ENCODE measurements at places on chromosomes 3 and 15.

GRCh38 chr3:142958707-142959106, 4.8 kb downstream of the PAQR9 start:
- DNase-seq: no peak

GRCh38 chr3:43855674-43856299, 165.0 kb downstream of the ABHD5 start:
- peak; percentile 12 for DNase-seq

DNA sequence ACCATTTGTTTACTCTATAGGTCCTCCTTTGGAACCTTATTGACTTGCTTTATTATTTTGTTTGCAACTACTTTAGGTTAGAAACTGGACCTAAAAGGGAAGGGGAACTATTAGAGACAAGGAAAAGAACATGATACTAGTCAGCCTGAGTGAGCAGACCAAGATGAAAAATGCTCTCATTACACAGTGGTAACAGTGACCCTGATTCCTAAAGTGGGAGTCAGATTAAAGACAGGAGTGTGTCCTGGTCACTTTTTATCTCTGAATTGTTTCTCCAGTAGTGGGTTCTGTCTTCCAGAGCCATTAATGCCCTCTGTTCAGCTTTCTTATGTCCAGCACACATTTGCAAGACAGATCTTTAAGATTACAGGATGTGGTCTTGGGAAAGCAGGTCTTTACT, 124.1 kb downstream of the TMEM108 start:
- DNase-seq: no peak

GRCh38 chr15:97995881-97996603, 35.5 kb downstream of the ARRDC4 start:
- no peak for DNase-seq

- no peak for DNase-seq
These were observed at the start of gene PTX3 for GRCh38 chr3:157436583-157437291. TSS of gene PTX3 (plus strand) at chr3:157436850. CDS start at chr3:157436934, 84 bp downstream.

DNA sequence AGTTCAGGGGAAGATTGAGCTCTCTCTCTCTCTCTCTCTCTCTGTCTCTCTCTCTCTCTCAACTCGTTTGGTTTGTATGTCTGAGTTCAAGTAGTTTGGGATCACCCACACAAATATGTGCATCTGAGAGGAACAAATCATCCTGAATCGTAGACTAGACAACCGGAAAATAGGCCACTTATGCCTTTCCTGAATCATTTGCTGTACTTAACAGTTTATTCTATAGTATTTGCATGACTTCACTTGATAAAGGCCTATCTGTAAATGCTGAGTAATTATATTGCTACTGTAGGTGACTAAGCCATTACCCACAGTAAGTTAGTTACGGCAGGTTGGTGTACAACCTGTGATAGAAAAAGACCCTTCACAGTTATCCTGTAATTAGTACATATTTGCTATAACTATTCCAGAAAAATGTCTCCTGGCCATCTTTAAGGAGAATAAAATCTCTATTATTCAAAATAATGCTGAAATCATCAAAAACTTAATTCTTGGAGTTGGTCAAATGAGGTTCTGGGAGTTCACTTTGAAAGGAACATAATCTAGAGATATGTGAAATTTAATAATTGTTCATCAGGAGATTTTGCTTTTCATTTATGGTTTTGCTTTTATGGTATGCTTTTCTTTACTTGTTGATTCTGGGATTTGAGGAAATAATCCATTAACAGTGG, 31.1 kb downstream of the OXSM start:
- no peak for DNase-seq

DNA sequence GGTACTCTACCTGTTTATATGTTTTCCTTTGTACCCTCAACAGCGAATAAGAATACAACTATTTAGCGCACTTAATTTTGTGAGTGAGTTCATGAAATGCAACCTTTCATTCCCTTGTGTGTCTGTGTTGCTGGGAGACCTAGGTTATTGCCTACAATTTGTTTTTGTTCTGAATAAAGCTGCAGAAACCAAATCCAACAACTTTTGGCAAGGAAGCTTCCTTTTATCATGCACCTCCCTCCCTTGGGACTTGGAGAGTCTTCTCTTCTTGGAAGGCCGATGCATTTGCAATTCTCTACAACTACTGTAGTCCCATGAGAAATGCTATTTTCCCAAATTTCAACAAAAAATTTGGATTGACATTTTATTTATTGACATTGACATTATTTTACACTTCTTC, 1002.4 kb upstream of the CADM2 start:
- DNase-seq: no peak

GRCh38 chr15:38324939-38325647, 72.5 kb downstream of the SPRED1 start:
- DNase-seq: no peak

DNA sequence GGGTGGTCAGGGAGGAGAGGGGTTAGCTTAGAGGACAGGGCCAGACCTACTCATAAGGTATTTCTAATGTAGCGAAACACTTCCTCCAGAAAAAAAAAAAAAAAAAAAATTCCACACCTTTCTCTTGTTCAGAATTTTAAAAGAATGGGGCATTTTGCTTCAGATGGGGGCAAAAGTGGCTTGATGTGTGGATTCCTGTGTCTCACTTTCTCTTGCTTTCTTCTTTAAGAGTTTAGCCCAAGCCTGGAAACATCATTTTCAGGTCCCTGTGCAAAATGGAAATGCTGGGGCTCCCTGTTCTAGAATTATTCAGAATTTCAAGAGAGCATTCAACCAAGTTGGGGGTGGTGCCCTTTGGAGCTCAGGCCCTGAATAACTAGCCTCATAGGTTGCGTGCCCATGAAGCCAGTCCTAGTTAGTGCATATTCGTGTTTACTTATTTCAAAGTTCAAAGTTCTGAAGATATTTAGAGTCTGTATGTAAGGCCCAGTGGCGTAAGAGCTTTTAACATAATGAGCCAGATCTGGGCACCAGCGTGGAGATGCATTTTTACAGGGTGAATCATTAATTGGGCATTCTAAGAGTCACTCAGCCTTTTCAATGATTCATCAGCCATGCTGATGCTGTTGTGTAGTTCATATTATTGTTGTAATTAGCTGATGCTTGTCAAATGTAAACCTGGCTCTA, 104.5 kb downstream of the RPLP1 start:
- no peak for DNase-seq

DNA sequence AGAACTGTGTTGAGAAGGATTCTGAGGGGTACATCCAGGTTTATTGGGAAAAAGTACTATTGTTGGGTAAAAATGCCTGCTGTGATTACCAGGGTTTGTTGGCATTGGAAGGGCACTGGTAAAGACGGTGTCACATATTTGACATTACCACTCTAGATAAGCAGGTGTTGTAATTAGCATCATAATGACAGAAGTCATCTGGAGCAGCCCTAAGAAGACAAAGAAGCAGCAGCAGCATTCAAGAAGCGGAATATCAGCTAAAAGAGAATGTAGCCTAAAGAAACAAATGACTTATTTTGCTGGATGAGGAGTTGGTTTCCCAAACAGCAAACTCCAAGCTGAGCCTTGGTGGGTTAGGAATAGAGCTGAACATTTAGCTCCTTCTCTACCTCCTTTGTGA, 30.5 kb upstream of the ZFAND6 start:
- DNase-seq: no peak

- peak; percentile 94 for DNase-seq
These were observed at the start of gene SEC62 for GRCh38 chr3:169966428-169966950. TSS of gene SEC62 (plus strand) at chr3:169966807. CDS start at chr3:169966823, 16 bp downstream.

DNA sequence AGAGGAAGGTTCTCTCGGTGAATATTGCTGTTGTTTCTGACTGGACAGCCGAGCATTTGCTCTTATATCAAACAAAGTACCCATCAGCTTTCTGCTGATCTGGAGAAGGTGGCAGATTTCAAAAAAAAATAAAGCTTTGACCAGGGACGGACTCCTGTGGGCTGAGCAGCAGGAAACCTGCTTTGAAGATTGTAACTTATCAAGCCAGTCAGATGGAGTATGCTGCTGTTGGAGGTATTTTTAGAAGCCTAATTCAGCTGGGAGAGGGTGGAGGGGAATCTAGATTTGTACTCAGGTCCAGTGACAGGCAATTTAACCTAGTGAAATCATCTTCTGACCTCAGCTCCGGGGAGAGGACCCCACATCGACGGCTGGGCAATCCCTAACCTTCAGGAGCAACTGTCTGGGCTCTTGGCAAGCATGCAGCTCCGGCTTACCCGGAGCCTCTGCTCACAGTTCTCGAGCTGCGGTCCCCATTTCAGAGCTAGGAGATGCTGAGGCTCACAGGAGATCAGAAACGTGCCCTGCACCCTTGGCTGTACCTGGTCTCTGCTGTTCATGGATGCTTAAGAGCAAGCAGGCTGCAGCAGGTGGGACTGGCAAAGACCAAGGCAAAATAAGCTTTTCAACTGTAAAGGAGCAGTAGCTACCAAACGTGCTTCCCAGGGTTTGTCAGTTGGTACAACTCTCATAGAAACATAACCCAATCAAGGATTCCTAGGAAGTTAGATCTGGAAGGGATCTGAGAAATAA, 89.3 kb upstream of the ST8SIA2 start:
- no peak for DNase-seq

- DNase-seq: no peak
These were observed 110.7 kb upstream of the C3orf80 start for GRCh38 chr3:160114355-160114995.

GRCh38 chr3:193788189-193788991, 195.4 kb downstream of the OPA1 start:
- no peak for DNase-seq

- DNase-seq: peak; percentile 60
These were observed 615 bp downstream of the VPS18 start for GRCh38 chr15:40894681-40895448.

DNA sequence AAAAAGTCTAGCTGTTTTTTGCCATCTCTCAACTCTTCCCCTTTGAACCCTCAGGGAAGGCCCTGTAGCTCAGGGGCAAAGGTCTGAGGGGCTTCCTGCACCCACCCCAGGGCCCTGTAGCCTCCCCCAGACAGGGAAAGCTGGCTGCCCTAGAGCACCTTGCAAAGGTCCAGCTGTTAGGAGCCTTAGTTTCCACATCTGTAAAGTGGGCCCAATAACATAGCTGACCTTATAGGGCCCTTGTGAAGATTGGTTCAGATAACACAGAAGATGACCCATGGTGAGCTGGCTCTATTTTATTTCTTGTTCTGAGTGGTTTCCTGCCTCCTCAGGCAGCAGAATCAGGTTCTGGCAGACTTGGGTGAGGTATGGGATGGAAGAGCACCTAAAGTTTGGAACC, 55.2 kb upstream of the SMAD6 start:
- no peak for DNase-seq

- no peak for DNase-seq
These were observed 30.3 kb downstream of the ABHD2 start for GRCh38 chr15:89118481-89118989.

GRCh38 chr3:56323986-56324420, 144.3 kb downstream of the ERC2 start:
- no peak for DNase-seq

DNA sequence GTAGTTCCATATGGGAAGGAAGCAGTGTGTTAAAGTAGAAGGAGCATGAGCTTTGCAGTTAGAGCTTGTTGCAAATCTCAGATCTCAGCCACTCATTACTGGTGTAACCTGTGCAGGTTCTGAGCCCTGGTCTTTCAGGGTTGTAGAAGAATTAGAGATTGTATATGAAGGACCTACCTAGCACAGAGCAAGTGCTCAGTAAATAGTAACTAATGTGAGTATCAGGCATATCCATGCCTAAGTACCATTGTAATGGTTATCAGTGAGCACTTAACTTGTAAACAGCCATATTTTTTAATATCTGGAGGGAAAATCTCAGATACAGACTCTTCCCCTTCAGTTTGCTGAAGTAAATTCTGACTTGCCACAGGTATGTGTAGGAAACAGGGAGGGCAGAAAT, 59.3 kb downstream of the MAP6D1 start:
- DNase-seq: no peak

- no peak for DNase-seq
These were observed 72.3 kb upstream of the ST3GAL6 start for GRCh38 chr3:98690876-98691275.

- DNase-seq: no peak
These were observed 41.4 kb downstream of the SCAPER start for GRCh38 chr15:76863693-76864092.

- DNase-seq: no peak
These were observed at the start of gene C3orf70 for GRCh38 chr3:185152410-185153170. TSS of gene C3orf70 (minus strand) at chr3:185153060. CDS start at chr3:185152823, 237 bp downstream.

GRCh38 chr3:113758389-113759024, 11.7 kb downstream of the ATP6V1A start:
- no peak for DNase-seq

GRCh38 chr15:84611631-84612030, 10.8 kb downstream of the ZSCAN2 start:
- DNase-seq: no peak

DNA sequence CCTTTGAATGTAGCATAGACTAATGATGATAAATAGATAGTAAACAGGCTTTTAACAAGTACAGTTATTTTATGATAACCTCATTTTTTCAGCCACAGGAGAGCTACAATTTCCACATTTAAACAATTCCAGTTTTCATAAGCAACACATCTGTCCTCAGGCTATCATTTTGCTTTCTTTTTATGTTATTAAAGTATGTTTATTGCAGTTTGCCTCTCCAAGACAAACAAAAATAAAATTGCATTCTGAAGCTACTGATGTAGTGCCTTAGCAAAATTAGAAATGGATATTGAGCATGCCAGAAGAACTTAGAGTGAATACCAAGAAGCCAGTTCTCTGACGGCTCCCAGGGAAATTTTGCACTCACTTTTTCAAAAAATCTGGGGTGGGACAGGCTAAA, 140.6 kb upstream of the ABHD17C start:
- DNase-seq: no peak

DNA sequence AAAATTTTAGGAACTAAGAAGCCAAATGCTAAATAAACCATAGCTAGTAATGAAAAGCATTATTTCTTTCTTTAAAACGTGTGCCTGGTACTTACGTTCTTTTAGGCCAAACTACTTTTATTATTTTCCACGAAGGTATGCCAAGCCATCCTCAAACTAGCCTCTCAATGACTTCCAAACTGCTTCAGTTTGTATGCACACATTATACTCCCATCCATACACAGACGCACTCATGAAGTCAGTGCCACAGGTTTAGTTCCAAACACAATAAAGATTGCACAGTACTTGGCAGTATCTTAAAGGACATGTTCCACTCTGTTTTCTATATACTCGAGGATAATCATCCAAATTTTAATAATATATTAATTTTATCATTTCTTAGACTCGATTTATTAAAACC, 609.2 kb upstream of the ZNF385D start:
- no peak for DNase-seq

DNA sequence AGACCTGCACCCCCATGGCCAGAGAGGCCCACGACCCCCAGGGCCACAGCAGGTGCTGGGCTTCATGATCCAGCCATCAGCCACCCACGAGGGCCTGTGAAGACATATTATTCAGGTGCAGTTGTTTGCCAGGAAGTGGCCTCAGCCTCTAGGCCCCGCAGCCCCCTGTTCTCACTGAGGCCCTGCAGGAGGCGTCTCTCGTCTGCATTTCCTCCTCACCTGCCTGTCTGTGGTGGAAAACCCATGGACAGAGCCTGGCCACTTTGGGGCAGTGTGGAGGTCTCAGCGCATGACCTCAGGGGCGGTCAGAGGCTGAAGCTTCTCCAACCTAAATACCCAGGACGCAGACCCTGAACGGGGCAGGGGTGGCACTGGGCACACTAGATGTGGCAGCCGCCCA, 18.6 kb downstream of the UROC1 start:
- no peak for DNase-seq

GRCh38 chr3:15345066-15345607, 12.8 kb upstream of the SH3BP5 start:
- no peak for DNase-seq
